Globus pallidus (tissue), 1 donor: ENCODE measurements at places on chromosomes 12 and 14.

DNA sequence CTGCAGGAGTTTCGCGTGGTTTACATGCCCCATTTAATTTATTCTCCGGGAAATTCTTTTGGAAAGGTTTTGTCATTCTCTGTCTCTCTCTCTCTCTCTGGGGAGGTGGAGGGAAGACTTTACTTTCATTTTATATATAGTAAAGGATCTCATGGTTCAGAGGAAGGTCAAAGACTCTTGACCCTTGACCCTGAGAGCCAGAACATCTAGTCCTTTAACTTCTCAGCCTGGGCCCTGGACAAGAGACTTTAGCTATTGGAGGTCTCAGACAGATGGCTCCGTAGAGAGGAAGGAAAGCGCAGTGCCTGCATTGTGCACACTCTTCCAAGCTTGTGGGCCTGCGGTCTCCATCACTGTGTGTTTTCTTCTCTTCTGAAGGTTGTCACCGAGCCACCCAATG is 43.7 kb downstream of the CCDC92 start:
- no peak for DNase-seq

- no peak for DNase-seq
Observed at GRCh38 chr14:28831126-28831525, 64.5 kb downstream of the FOXG1 start.

- DNase-seq = no peak
Observed at GRCh38 chr12:26135010-26135420, 10.2 kb upstream of the BHLHE41 start.

DNA sequence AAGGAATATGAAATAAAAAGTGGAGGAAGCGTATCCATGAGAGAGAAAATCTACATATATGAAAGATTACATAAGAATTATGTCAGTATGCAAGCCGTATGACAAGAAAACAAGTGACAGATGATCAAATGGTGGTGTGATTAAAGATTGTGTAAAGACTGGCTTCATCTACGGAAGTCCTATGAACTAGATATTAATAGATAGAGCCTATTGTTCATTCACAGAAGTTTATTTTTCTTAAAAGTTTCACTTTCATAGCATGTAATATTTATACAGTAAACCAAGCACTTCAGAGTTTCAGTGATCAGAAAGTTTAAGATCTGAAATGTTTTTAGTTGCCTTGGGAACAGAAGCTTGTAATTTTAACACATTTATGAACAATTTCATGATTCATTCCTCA is 84.5 kb downstream of the VRK1 start:
- DNase-seq = no peak

DNA sequence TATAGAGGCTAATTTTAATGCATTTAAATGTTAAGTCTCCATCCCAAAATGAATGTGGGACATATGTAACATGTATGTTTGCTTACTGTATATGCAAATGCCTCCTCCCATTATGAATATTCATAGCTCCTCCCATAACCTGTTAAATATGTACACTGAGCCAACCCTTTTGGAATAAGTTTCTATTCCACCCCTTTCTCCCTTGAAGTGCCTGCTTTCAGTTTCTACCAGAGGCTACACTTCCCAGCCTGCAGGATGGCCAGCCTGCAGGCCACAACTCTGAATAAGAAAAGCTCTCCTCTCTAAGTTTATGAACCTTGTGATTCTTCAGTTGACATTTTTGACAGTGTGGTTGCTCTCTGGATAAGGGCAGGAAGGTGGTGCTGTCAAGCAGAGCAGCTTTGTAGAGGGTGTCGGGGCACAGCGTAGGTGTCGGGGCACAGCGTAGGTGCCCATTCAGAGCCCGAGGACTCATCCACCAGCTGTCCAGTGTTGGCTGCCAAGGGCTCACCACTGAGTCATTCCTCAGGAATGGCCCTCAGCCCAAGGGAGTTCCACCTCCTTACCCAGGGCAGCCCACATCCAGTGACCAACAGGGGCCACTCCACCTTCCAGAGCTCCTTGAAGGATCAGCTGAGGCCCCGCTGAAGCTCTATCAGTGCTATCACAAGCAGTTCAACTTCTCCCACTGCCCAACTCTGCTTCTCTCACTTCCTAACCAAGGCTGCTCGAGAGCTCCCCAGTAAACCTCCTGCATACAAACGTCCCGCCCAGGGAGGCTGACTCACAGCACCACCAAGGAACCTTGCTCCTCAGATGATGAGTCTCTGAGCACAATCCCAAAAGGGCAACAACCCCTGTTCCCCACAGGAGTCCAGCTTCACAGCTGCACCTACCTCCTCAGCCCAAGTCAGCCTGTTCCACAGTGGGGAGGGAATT is 31.4 kb downstream of the VWF start:
- DNase-seq = no peak

DNA sequence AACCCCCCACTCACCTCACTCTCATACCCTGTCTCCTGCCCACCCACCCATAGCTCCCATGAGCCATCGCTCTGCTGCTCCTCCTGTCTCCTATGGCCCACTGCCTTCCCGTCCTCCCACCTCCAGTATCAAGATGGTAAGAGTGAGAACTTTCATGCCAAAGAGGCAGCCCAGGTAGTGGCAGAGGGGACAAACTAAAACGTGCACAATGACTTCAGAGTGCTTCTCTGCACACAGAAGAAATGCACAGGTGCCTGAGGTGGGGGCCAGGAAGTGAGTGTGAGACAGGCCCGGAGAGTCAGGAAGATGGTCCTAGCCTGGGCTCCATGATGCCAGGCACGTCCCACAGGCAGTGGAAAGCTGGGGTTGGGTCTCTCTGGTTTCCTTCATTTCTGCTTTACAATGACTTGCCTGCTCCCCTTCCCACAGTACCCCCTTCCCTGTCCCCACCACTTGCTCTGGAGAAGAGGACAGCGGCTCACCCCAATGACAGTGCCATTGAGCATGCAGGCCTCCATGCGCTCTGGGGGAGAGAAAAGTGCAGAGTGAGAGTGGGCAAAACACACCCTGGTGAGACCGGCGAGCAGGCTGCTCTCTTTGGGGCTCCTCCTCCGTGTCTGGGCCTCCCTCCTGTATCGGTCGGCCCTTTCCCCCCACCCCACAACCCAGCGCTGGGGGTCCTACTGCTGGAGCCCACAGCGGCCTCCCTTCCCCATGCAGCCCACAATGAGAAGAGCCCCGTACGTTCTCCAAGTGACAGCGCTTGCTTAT is 22.8 kb upstream of the ANO2 start:
- no peak for DNase-seq

- DNase-seq = no peak
Observed at GRCh38 chr12:8034802-8035201, 2.3 kb downstream of the FOXJ2 start.

- no peak for DNase-seq
Observed at GRCh38 chr12:130880411-130880885, 8.6 kb downstream of the RAN start.

DNA sequence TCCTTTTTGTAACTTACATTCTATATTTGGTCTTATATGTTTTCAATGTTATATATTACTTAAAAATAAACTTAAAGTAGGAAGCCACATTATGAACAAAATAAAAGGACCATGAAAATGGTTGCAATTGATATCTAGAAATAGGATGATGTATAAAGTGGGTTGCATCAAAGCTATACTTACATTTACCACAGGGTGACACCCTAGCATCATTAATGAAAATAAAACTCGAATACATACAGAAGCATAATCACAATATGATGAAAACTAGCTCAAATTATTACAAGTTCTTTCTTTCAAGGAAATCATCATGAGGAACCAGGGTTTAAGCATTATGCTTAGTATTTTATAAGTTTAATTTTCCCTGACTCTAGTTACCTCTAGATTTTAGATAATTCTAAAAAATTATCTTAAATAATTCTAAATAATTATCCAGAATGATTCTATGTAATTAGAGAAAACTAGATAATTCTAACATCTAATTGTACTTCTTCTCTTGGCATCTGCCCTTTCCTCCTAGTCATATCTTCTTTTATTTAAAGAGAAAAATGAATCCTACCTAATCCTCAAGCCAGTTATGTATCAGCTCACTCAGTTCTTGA is 31.2 kb downstream of the TAS2R7 start:
- DNase-seq = peak; percentile 26

DNA sequence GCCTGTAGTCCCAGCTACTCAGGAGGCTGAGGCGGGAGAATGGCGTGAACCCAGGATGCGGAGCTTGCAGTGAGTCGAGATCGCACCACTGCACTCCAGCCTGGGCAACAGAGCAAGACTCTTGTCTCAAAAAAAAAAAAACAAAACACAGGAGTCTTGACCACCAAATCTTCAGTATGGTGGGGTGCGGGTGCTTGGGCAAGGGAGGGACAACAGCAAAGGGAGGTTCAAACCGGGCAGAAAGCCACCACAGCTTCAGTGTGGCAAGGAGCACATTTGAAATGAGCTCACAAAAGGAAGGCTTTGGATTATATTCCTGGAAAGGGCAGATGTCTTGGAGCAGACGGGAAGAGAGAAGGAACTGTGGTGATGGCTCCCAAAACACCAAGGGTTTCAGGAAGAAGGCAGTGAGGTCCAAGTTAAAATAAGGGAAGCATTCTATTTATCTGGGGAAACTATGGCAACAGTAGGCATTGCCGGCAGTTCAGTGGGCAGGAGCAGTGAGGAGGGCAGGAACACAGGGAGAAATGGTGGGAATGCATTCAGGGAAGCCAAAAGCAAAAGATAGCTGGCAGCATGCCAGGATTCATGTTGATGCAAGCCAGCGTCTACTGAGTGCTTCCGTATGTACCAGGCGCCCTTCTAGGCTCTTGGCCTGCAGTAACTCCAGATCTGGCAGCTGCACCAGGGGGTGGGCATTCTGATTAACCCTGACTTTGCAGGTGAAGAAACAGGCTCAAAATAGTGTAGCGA is 51.0 kb upstream of the SRSF5 start:
- peak; percentile 76 for DNase-seq

DNA sequence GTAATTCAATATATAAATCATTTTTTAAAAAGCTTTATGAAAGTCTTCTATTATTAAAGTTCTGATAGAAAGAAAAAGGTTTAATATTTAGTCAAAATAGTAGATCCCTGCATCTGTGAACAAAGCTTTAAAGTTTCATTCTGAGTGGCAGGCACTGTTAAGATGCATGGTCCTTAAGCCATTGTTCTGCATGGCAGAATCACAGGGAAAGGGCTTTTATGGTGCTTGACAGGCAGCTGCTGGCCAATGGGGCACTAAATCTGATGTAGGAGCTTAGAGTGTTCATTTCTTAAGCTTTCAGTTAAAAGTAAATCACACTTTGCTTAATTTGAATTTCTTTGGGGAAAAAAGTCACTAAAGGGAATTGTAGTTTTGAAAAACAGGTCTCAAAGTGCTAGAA is 148.2 kb downstream of the PLEKHA5 start:
- no peak for DNase-seq

DNA sequence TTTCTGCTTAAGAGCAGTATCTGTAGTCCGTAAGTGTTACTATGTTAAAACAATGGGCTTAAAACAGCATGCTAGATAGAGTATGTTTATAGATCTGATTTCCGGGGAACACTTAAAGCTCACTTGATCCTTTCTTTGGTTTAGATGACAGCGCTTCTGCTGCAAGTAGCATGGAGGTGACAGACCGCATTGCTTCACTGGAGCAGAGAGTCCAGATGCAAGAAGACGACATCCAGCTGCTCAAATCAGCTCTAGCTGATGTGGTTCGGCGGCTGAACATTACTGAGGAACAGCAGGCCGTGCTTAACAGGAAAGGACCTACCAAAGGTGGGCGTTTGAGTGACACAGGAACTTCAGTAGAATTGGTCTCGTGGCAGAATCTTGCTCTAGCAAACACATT is 57.5 kb downstream of the EML1 start:
- DNase-seq = no peak

DNA sequence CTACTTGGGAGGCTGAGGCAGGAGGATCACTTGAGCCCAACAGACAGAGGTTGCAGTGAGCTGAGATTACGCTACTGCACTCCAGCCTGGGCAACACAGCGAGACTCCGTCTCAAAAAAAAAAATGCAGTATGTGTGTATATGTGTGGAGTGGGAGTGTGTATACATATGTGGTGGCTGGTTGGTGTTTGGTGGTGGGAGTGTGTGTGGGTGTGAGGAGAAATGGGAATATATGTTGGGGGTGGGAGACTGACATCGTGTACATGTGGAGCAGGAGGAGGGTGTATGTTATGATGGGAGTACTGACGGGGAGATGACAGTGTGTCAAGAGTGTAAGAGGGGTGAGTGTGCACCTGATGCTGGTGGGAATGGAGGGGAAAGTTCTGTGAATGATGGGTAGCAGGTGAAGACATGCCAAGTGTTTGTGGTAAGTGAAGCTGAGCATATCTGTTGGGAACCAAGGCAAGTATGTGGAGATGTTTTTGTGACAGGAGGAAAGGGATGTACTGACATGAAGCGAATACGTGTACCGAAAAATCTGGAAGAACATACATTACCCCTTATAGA is 4.2 kb downstream of the PNMA1 start:
- no peak for DNase-seq

DNA sequence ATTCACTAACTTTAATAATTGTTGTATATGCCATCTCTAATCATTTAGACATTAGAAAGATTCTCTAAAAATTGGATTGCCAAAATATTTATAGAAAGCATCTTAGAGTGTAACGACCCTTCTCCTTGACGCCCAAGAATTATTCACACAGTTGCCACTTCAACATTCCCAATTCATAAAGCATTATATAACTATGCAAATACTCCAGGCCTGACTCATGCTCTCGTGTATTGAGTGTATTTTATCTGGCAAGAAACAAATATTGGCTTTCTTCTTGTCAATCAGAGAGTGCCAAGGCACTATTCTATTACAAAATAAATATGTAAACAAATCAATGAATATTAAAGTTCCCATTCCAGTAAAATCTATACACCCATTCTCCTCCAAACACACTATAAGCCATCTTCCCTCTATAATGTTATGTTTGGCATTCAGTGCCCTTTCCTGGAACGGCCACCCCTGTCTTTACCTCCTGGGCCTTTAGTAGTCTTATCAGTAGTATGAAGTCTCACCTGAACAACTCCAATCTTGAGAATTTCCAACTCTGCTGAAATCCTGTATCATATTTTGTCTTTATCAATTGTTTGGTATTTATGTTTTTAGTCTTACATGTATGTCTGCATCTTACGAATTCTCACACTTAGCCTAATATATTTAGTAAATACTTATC is 182.6 kb downstream of the PIK3C2G start:
- DNase-seq = no peak

DNA sequence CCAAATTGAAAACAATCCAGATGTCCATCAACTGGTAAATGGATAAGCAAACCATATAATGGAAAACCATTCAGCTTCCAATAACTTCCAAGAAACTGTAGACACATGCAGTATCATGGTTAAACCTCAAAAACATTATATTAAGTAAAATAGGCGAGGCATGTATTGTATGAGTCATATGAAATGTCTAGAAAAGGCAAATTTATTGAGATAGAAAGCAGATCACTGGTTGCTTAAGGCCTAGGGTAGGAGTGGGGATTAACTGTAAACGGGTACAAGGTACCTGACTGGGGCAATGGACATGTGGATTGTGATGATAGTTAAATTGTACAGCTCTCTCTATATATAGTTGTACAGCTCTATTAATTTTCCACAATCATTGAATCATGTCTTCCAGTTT is 21.3 kb upstream of the PAPLN start:
- DNase-seq = no peak

GRCh38 chr12:8953773-8954402 is 4.4 kb upstream of the M6PR start:
- no peak for DNase-seq
